ENCODE measurements at places on chromosomes 16 and 17.

DNA sequence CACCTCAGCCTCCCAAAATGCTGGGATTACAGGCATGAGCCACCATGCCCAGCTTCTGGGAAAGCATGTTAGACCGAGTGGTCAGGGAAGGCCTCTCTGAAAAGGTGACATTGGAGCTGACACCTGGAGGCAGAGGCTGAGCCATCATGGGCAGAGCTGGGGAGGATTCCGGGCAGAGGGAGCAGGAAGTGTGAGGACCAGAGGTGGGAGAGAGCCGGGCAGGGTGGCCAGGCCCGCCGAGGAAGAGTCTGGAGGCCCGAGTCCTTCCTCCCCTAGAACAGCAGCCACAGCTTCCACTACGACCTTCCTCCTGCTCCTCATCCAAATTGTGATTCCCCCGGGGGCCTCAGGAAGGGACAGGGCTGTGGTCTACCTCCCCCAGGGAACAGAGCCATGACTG, 74.7 kb downstream of the COG7 start:
- DNase-seq = no peak

DNA sequence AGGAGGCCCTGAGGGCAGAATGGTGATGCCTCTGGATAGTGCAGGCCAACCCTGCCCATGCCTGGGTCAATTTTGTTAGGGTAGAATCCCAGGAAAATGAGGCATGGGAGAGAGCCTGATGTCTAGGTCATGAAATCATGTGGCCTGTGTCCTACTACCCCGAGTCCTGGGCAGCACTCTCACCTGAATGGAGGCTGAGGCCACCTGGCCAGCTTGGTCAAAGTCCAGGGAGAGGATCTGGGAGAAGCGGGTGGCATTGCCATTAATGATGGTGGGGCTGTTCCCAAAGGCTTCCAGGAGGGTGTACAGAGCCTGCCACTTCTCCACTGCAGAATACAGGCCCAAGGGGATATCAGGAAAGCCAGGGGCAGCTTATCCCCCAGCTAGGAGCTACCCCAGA, 59.8 kb downstream of the MYO18A start:
- DNase-seq = no peak

GRCh38 chr17:16986391-16986790, 14.5 kb upstream of the TNFRSF13B start:
- no peak for DNase-seq

DNA sequence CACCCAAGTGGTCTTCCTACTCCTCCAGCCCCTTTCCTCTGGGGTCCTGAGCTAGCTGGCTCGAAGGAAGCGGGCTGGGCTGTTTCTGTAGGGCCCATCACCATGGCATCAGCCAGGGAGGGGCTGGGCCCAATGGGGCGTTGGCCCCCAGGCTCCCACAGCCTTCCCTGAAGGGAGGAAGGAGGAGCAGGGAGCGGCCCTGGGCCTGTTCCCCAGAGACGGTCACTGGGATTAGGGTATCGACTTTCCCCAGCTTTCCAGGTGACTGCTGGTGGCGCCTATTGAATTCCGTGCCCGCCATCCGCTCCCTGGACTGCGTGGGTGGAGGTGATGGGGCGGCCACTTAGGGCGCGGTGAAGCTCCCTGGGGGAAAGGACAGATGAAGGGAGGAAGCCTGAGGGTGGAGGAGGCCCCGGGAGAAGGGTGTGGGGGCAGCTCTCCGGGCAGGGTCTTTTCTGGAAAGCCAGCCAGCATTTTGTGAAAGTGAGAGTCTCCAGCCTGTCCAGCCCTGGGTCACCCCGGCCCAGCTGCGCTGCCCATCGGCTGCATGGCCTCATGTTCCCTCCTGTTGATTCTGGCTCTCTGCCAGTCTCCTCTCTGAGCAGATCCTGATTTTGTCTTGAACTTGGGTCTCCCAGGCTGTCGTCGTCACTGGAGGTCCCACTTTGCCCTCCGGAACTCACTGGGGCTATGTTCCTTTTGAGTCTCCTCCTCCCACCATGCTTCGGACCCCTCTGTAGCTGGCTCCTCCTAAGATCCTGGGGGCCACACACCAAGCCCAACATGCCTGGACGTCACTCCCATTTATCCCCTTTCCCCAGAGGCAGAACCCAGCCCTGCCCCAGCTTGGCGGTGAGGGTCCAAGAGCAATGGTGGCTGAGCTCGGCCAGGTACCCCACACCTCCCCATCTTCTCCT, 9.8 kb downstream of the NHERF1 start:
- DNase-seq = no peak

DNA sequence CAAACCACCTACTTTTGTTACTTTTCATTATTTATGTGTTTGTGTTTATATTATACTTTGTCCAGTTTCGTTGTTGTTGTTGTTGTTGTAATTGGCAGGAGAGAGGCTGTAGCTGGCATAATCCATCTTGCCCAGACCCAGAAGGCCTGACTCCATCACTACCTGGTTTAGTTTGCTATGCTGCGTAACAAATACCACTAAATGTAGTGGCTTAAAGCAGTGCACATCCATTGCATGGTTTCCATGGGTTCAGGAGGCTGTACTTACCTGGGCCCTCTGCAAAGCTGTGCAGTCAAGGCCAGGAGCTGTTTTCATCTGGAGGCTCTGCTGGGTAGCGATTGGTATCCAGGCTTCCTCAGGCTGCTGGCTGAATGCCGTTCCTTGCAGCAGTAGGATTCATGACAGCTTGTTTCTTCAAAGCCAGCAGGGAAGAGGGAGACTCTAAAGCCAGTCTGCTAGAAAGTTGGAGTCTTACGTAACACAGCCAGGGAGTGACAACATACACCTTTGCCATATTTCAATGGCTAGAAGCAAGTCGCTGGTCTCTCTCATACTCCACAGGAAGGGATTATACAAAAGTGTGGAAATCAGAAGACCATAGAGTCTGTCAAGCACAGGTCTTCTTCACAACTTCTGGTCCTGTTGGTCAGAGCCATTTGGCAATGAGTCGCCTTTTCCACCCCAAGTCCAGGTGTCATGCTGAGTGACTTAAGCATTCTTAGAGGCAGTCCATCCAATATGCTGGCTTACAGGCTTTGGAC, 41.1 kb downstream of the TNRC6C start:
- DNase-seq = no peak

DNA sequence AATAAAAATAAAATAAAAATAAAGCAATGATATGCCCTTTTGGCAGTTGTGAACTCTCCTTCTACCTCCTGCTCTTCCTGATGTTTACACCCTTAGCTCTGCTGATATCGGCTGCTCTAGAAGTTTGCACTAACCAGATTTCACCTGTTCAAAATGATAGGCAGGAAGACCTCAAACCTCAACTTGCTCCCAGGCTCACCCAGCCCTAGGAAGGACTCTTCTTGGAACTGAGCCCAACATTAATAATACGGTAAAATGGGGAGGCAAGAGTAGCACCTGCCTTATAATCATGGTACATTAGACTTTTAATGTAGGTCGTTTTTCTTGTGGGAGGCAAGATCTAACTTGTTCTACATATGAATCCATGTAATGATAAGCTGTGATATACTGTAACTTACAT, 61.2 kb upstream of the MED13 start:
- no peak for DNase-seq

GRCh38 chr17:50634915-50635731, 442 bp downstream of the ABCC3 start:
- no peak for DNase-seq

DNA sequence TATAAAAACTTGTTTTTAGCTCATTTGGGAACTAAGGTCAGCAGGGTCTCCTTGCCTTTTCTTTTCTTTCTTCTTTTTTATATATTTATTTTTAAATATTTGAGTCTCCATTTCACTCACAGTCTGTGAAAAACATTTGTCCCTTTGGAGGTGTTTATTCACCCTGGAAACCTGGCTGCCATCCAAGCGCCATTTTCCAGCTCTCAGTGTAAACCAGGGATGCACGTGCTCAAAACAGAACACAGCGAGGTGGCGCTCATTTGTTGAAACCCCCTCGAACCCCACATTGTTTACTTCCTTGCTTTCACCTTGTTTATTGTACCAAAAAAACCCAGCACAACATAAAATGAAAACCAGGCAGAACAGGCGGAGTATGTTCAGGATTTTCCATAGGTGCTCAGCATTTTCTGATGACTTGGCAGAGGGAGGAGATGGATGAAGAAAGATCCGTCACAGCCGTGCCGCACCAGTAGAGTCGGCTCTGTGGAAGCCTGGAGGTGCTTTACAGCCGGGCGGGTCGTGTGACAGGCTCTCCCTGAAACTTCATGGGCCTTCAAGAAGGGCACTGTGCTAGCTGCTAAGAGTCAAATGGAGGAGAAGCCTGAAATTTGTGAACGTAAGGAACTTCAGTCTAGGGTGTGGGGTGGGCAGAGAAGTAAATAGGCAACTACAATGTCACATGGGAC, 284.4 kb downstream of the FOXL1 start:
- DNase-seq = no peak
